ENCODE measurements at places on chromosomes 2 and 18. TPM values are rescaled to one million over a fixed set of nuclear protein-coding genes. Genes with fewer than 3 reads are reported as not detected.

DNA sequence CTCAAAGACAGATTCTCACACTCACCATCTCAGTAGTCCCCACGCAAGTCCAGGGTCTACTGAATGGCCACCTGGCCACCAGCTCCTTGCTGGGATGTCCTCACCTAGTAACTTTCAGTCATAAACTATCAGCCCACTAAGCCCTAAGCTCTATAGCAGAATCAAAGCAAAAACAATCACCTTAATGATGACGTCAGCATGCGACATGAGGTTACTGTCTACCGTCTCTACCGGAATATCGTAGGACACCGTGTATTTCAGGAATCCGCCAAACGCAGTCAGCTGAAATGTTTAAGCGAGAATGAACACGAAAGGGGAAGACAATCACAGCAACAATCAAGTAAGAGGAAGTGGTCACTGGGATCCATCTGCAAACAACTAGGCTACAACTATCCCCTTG, 81.8 kb downstream of the LAMA1 start:
- no peak for DNase-seq

CAVIN2 gene
- not detected for total RNA-seq

GRCh38 chr18:29588446-29589100, 1411.6 kb upstream of the CDH2 start:
- no peak for DNase-seq

MARCO gene
- total RNA-seq, result not detected

DNA sequence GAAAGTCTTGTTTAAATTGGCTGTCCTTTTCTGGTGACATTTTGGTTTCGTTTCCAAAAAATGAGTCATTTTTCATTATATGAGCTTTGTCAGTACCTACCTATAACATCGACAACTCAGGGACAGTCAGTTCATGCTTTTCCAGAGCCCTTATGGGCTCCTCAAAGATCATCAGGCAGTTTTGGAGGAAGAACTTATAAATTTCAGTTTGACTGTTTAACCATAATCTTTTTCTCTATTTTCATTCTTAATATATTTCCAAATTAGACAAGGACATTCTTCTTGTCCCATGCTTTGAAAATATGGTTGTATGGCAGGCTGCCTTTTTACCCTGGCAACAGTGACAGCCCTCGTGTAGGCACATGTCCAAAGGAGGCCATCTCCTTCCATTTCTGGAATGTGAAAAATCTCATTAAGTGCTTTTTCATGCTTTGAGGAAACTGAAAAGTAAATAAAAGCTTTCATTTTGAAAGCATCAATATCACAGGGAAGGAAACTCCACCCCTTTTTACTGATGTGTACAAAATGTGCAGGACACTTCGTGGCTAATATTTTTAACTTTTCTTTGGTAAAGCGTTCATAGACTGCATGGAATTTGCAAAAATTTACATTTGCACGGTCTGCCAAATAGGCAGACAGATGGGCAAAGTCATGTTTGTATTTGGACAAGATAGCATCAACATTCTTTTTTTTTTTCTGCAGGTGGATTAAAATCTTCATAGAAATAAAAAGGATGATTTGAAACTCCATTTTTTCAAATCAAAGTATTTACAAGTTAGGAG, 7.2 kb upstream of the PROC start:
- no peak for DNase-seq

AKAIN1 gene
- not detected for total RNA-seq

GRCh38 chr2:10007921-10008808, 35.2 kb upstream of the KLF11 start:
- DNase-seq, result no peak

LOXHD1 gene
- not detected for total RNA-seq

- DNase-seq, result no peak
Measured at GRCh38 chr2:173997753-173998152, 32.6 kb upstream of the SP3 start.

IL36B gene
- total RNA-seq, result not detected

- no peak for DNase-seq
Measured at GRCh38 chr2:238380785-238381184, 45.9 kb upstream of the ASB1 start.

DNA sequence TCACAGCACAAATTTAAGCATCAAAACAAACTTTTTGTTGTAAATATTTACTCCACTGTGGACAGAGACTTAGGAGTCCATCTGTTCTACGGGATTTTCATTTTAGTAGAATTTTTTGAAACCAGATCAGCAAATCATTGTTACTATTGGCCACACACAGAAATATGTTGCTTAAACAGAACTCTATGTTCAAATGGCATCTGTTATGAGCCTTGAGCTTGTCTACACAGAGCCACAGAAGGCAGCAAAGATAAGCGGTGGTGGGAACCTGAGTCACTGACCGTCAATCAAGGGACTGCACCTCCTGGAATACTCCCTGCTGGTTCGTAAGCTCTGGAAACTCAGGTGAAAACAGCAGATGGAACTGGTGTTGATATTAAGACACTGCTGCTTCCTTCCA, 156.8 kb downstream of the TMEM200C start:
- DNase-seq, result no peak

DNA sequence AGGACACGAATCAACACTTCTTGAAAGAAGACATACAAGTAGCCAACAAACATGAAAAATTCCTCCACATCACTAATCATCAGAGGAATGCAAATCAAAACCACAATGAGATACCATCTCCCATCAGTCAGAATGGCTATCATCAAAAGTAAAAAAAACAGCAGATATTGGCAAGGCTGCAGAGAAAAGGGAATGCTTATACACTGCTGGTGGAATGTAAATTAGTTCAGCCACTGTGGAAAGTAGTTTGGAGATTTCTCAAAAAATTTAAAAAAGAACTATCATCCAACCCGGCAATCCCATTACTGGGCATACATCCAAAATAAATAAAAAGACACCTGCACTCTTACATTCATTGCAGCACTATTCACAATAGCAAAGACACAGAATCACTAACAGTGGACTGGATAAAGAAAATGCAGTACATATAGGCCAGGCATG, 78.7 kb downstream of the GRB14 start:
- DNase-seq, result no peak

GRCh38 chr2:162018530-162018929, 55.5 kb downstream of the DPP4 start:
- no peak for DNase-seq

DNA sequence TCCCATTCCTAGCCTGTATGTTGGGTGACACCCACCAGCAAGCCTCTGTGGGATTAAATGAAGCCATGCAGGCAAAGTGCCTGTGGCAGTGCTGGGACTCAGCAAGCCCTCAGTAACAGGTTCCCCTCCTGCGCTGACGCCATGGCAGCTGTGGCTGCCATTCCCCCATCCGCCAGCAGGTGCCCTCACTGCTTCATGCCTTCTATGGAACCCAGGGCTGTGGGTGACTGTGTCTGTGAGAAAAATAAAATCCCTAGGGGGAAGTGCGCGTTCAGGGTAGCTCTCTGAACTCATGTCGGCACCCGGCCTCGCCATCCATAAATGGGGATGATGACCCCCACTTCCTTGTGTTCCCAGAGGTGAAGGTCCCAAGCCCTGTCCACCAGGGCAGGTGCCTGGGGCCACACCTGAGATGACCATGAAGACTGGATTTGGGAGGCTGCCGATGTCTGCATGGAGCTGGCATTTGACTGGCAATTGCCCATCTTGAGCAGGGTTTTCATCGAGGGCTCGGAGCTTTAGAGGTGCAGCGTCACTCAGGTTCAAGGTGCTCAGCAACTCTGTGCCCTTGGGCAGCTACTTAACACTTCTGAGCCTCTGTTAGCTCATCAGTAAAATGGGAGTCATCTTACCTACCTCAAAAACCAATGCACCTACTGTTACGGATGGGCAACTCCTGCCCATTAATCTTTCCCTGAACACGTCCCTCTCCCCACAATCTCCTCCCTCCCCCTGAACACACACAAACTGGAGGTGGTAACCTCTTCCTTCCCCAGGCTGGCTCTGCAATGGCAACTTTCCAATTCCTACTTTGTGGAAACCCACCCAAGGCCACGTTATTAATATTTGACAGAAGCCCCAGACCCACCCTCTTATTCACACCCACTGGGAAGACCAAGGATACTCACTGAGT, 2.9 kb upstream of the MAL start:
- DNase-seq, result peak; percentile 94

- no peak for DNase-seq
Measured at GRCh38 chr2:201572846-201573508, 70.3 kb downstream of the TMEM237 start.

GRCh38 chr2:74223941-74224770, 25.7 kb downstream of the MTHFD2 start:
- no peak for DNase-seq

DNA sequence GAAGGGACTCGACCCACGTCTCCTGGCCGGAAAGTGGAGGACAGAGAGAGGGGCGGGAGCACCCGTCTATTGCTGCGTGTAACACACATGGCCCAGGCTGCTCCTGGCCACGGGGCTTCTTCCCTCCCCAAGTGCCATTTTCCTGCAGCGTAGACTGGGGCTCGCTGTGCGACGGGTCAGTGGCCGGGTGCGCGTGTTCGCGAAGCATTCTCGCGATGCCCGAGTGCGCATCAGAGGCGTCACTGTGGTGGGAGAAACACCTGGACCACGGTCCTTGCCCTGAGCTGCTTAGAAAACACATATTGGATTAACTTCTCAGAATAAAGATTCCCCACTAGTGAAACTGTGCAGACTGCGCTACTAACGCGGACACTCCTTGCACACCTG, 200.8 kb downstream of the EIPR1 start:
- no peak for DNase-seq

NOSTRIN gene
- not detected for total RNA-seq

SEPTIN10 gene
- total RNA-seq, result 93.6 TPM

GRCh38 chr2:48240912-48241311, 289.0 kb upstream of the STON1 start:
- DNase-seq, result no peak

DNA sequence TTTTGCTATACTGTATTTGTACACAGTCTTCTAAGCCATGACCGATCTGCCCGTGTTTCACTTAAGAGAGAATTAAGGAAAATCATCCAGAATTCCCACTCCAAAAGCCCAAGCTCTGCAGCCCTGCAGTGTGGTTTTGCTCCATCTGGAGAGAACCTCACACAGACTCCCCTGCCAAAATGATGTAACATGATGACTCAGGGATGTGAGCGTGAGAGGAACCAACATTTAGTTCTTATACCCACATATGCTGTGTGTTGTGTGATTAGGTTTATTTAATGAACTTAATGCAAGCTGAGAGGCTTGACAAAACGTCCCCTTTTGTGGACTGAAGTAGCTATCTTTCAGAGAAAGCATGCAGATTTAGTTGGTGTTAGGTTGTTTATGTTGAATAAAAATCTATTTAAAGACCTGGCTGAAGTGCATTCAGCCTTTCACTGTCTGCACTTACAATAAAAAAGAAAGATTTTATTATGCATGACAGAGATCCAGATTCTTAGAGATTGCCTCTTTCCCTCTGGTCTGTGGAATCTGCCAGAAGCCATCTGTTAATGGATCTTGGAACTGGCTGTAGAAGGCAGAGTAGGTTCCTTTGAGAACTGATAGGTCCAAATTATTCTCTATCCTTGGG, 6.3 kb downstream of the RAB12 start:
- DNase-seq, result no peak

CENPA gene
- 30.9 TPM for total RNA-seq

DNA sequence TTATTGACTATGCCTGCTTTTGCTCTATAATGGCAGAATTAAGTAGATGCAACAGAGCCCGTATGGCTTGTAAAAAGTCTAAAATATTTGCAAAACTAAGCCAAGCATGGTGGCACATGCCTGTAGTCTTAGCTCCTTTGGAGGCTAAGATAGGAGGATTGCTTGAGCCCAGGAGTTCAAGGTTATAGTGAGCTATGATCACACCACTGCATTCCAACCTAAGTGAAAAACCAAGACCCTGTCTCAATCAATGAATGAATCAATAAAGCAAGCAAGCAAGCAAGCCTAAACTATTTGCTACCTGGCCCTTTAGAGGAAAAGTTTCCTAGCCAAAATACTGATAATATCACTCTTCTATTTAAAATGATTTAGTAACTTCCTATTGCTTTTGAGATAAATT, 260.0 kb downstream of the OTX1 start:
- DNase-seq, result no peak

DNA sequence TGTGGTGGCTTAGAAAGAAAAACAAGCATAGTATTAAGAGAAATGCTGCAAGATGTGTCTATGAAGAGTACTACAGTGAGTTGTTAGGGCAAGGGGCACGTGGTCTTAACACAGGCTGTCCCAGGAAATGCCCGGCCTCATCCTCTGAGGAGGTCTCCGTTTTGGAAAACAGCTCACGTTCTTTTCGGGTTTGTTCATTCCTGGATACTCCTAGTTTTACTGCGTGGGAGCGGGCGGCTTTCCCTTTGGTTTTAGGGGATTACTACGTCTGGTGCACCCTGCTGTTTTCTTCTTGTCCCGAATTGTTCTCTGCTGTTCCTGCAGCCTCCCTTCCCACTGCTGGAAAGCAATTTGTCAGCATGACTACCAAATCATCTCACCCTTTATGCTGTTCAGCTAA, 55.5 kb upstream of the RAB6D start:
- DNase-seq, result no peak

- DNase-seq, result no peak
Measured at GRCh38 chr2:85712849-85713612, 18.9 kb downstream of the GNLY start.

DNA sequence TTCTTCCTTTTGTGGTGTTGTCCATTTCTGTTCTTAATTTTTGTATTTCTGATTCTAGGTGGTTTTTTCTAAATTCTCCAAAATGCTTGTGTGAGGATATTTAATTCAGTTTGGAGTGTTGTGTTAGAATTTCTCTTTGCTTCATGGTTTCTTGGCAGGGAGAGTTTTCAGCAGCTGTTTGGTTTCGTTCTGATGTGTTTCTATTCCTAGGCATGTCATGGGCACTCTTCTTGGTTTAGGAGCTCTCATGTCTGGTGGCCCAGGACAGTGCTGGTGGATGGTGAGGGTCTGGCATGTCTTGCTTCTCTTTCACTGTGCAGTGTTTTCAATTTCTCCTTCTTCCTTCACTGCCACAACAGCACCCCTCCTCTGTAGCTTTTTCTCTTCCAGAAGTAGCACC, 52.9 kb downstream of the OSBPL6 start:
- DNase-seq, result no peak

DNA sequence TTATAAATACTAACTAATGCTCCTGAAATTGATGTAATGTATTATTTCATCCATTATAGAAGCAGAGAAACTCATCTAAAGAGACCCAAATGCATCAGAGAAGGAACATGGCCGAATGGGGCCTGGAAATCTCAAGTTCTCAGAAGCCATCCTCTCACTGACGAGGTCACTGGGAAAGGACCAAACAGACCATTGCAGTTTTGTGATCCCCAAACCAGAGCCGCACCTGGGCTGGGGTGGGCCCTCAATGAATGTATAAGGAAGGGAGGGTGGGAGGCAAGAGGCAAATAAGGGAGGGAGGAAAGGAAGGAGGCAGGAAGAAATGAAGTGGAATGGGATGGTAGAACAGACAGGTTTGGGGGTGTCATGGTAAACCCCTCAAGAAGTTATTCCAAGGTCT, 245.3 kb upstream of the ID2 start:
- no peak for DNase-seq

- DNase-seq, result peak; percentile 70
Measured at GRCh38 chr18:75204269-75204731, 4.6 kb downstream of the PTGR3 start.

DNA sequence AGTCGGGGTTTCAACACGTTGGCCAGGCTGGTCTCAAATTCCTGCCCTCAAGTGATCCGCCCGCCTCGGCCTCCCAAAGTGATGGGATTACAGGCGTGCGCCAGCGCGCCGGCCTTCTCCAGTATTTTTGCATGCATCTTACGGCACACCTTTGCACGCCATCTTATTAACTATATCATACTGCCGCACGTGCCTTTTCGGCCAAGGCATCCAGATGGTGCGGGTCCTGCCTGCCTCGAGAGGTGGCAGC, 765 bp upstream of the ING5 start:
- no peak for DNase-seq

CYBRD1 gene
- total RNA-seq, result 12.6 TPM

MATN3 gene
- total RNA-seq, result 9.7 TPM
